GM23248 (cell line): ENCODE measurements at places on chromosomes 13 and 19. TPM values are rescaled to one million over a fixed set of nuclear protein-coding genes. Genes with fewer than 3 reads are reported as not detected.

The PPM1N gene
- polyA plus RNA-seq, result 0.33 and 0.63 TPM in 2 replicates

The GET3 gene
- 106 and 111 TPM in 2 replicates for polyA plus RNA-seq

The FXYD7 gene
- polyA plus RNA-seq, result not detected in 2 replicates

- no peak for DNase-seq
These were observed 49.2 kb downstream of the LATS2 start for GRCh38 chr13:21012211-21012610.

DNA sequence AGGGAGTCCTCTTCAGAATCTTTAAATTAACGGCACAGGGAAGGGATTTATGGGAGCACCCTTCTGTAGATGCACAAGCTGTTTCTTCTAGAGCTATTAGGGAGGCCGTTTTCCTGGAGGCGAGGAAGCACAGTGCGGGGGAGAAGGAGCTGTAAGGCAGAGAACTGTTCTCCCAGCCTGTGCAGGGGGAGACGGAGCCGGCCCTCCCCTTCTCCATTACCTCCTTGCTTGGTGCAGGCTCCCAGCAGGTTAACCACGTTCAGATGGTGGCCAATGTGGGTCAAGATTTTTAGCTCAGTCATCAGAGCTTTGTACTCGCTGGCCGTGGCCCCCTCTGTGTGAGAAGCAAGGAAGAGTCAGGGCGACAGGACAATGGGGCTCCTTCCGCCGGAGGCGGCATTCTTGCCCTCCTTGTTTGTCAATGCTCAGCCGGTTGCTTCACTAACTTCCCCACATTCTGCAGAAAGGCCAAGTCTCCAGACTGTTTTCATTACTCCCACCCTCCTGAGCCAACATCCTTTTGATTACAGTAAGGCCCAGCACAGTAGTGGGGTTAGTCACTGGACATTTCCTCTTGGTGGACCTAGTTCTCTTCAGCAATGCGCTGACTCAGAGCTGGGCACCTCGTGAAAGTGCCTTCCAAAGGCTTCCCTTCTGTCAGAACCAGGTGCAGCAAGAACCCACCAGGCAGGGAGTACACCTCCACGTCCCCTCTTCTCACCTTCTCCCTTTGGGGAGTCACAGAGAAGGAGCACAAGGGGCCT, 165.4 kb downstream of the FLT1 start:
- DNase-seq, result peak; percentile 97

DNA sequence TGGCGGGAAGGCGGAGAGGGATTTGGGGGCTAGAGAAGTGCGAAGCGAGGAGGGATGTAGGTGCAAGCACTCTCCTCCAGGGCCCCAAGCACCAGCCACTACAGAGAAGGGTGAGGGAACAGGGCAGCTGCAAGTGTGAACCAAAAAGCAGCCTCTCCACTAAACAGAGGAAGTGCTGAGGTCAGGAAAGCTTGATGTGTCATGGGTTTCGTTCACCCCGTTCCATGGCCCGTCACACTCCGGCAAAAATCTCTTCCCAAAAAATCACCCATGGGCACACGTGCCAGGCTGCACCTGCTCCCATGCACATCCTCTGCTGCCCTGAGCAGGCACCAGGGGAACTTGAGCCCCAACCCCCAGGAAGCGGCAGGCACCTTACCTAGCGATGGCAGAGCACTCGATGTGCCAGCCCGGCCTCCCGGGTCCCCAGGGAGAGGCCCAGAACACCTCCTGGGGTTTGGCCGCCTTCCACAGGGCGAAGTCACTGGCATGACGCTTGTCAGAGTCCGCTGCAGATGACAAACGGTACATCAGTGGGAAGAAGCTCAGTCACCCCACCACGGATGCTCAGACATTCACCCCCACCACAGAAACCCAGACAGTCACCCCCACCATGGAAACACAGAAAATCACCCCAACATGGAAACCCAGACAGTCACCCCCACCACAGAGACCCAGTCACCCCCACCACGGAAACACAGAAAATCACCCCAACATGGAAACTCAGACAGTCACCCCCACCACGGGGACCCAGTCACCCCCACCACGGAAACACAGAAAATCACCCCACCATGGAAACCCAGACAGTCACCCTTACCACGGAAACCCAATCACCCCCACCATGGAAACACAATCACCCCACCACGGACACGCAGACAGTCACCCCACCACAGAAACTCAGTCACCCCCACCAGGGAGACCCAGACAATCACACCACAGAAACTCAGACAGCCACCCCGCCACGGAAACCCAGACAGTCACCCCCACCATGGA, 29.0 kb downstream of the CARS2 start:
- no peak for DNase-seq

- no peak for DNase-seq
These were observed 3.7 kb downstream of the ATP4A start for GRCh38 chr19:35559781-35560180.
